ENCODE measurements at places on chromosomes 11 and 22.

GRCh38 chr11:56817661-56818060, 69.2 kb upstream of the OR9G4 start:
- no peak for DNase-seq

- DNase-seq: no peak
Measured at GRCh38 chr11:29782447-29782846, 234.4 kb downstream of the KCNA4 start.

- no peak for DNase-seq
Measured at GRCh38 chr11:73570415-73571114, 27.3 kb downstream of the FAM168A start.

DNA sequence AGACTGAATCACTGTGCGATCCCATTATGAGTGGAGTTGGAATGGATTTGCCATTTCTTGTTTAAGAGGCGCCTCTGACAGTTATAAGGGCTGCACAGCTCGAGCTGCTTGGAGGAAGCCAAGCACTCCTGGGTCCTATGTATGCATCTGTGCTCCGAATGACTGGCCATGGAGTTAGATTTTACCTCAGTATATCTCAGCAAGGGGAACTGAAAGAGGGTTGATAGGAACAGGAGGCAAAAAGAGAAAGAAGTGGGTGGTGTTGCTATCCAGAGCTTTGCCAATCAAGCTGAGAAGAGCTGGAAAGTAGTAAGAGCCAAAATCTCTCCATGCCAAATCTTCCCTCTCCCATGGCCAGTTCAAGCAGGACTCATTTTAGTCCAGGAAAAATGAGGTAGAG, 632.0 kb upstream of the KIRREL3 start:
- no peak for DNase-seq

DNA sequence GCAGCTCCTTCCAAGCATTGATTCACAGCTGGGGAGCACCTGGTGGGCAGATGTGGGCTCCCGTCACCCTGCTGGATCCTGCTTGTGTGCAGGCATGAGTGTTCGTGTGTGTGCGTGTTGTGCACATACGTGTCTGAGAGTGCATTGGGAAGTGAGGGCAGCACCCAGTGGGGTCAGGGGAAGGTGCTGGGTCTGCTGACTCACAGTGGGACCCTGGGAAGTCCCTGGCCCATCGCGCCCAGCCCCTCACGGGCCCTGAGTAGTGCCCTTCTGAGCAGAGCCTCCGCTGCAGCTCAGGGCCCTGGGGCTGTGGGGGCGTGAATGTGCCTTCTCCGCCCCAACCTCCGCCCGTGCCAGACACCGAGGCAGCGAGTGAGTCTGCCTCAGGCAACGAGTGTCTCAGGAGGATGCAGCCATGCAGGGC, 36.8 kb downstream of the WNT11 start:
- DNase-seq: no peak

DNA sequence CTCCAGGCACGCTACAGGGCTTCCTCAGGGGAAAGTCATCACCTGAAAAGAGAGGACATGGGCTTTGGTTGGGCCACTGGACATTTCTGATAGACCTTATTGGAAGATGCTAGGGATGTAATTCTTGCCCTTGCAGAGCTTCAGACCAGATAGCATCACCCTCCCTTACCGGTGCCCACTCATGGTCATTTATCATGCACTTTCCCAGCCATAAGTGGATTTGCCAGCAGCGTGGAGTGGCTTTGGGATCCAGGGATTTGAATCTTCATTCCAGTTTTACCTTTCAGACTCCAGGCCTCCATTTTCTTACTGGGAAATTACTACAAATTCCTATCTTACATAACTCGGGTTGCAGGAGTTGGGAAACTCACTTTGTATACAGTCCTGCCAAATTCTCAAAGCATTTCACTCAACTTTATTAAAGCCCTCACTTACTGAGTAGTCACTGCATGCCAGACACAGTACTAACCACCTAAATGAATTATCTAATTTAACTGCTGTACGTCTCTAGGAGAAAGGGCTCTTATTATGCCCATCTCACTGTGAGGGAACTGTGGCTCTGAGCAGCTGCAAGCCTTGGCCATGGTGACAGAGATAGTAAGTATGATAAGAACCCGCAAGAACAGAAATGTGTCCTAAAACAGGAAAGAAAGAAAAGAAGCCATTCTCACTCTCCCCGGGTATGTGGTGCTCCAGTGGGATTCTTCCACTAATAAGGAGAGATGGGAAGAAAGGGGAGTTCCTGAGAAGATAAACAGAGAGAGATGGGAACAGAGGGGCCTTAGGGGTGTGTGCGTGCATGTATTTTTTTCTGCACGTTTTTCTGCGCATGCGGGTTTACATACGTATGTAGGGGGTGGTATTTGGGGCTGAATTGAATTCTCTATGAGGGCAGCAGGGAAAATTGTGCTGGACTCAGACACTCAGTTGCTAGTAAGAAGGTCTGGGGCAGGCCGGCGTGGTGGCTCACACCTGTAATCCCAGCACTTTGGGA, 9.7 kb downstream of the CHRM1 start:
- no peak for DNase-seq

GRCh38 chr11:96014217-96014616, 90.3 kb upstream of the MTMR2 start:
- no peak for DNase-seq

GRCh38 chr22:19750507-19751490, 9.8 kb upstream of the TBX1 start:
- DNase-seq: no peak

GRCh38 chr11:17813391-17814059, 78.9 kb downstream of the KCNC1 start:
- DNase-seq: no peak

- DNase-seq: no peak
Measured at GRCh38 chr11:76837696-76838677, 22.7 kb upstream of the ACER3 start.

Data from stimulated activated CD8-positive, alpha-beta memory T cell treated with anti-CD3 and anti-CD28 coated beads, Interleukin-7, amount 100 ng/mL, for 48 hours (primary cell).